ENCODE measurements at places on chromosomes 7 and 10.

DNA sequence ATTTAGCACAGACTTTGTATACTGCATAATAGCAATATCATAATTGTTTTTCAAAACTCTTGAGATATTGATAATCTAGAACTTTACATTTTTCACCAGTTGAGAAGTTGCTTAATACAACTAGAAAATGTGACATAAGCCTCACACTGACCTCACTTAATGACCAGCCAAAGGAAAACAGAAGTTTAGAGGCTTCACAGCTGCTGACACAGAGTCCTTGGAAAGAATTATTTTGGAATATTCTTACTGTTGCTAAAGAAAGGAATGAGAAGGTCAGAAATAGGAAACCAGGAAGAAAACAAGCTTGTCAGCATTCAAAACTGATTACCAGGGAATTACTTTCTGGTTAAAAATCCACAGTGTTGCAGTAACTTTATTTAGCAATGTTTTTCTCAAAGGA, 35.5 kb upstream of the WASL start:
- no peak for DNase-seq

GRCh38 chr7:137235434-137235833, 108.1 kb downstream of the PTN start:
- no peak for DNase-seq

DNA sequence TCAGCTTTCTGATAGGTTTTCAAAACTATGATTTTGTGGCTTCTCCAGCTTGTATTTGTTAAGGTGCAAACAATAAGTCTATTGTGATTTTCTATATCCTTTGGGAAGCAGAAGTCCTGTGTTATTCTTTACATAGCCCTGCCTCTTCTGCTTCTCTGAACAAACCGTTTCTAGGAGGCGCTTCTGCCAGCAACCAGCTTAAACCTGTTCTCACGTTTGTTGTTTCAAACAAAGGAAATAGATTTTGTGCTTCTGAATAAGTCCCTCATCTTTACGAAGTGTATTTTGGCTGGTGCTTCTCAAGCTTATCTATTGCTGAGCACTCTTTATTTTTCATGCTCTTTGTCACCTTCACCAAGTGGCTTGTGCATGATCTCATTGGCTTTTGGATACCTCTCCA, 61.0 kb downstream of the VTI1A start:
- DNase-seq, result no peak

GRCh38 chr10:36336315-36336714, 694.2 kb upstream of the FZD8 start:
- no peak for DNase-seq

GRCh38 chr10:4121502-4122380, 336.7 kb upstream of the KLF6 start:
- no peak for DNase-seq

- DNase-seq, result no peak
Measured at GRCh38 chr10:43972976-43973647, 324.4 kb upstream of the ZNF32 start.

- DNase-seq, result no peak
Measured at GRCh38 chr10:12445701-12446334, 96.5 kb downstream of the CAMK1D start.

GRCh38 chr10:125011171-125011925, 69.4 kb downstream of the ZRANB1 start:
- DNase-seq, result no peak

GRCh38 chr10:14860791-14861190, 17.9 kb upstream of the SUV39H2 start:
- no peak for DNase-seq

- DNase-seq, result no peak
Measured at GRCh38 chr7:102451371-102452054, 13.2 kb downstream of the ALKBH4 start.

GRCh38 chr7:111485701-111486380, 76.5 kb downstream of the IMMP2L start:
- no peak for DNase-seq

GRCh38 chr10:104330168-104331110, 7.8 kb downstream of the ITPRIP start:
- DNase-seq, result no peak

DNA sequence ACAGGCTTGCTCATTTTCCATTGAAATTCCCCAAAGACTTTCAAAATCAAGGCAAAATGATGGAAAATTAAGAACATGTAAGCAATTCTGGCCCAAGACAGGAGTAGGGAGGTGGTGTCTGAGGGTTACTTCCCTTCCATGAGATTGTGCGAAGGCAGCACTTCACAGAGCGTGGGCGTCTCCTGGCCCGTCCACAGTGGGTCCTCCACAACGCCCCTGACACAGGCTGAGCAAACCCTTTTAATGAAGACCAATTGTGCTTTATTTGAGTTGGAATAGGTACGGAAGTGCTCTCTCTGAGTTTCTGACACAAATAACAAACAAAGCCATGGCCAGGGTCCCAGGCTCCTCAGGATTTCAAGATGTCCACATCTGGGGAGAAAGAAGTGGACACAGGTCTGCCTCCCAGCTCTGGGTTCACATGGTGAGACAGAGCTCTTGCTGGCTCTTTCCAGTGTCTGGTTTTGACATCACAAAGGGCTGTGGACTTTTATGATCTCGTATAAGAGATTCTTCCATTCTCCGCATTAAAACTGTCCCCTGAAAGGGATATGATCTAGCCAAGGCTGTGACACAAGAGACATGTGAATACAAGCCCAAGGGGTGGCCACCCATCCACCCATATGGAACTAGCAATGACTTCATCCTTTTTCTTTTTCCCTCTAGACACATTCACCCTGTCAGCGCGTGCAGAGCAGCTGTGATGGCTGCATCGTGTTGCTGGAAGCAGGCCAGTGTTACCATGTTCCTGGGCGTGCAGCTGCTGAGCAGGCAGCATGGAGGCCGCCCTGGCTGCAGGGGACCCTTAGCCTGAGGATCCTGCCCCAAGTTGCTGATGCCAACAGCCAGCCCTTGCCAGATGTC, 145.6 kb downstream of the ADAM12 start:
- no peak for DNase-seq

GRCh38 chr7:90401989-90402388, 1.3 kb upstream of the CLDN12 start:
- no peak for DNase-seq

GRCh38 chr7:13077466-13077865, 390.0 kb downstream of the ARL4A start:
- DNase-seq, result no peak

GRCh38 chr7:143363016-143363937, 764 bp upstream of the FAM131B start:
- no peak for DNase-seq

DNA sequence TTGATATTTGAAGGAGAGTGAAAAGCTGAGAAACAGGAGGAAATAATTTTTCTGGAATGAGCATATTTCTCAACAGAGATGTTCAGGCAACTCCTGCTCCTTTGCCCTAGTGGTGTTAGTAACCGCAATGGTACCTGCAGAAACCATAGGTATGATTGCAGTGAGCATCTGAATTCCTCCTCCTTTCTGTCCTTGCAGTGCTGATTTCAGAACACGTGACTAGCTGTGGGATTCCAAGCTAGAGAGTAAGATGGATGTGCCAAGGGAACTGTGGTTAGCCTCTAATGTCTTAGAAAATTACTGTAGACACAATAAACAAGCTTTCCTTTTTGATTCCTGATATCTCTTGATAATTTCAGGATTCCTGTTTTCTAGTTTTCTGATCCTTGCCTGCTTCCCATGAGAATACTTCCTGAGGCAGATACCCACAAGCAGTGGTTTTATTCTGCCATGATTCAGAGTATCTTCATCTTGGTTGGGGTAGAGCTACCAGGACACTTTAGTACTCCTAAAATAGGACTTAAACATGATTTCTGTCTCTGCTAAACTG, 27.5 kb downstream of the LRGUK start:
- DNase-seq, result no peak

DNA sequence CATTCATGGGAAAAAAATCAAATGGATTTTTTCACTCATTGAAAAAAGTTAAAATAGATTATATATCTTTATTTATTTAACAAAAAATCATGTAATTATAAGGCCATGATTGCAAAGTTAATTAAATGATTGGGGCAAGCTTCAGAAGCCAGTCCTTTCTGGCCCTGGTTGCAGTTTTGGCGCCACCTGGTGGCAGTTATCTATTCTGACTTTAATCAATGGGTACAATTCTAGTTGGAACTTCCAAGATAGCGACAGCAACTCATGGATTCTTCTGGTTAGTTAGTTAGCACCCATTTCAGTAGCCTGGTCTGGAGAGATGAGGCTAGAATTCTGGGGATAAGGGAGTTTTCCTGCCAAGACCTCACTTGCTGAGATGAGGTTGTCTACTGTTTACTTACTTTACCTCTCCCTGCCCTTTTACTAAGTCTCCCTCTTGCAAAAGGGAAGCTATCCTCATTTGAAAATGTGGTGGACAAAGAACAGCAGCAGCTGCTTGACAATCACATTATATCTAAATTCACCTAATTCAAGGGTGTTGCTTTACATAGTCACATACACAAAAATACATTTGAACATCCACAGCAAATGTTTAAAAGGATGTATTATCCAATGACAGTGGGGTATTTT, 42.3 kb downstream of the NOC3L start:
- peak; percentile 60 for DNase-seq

DNA sequence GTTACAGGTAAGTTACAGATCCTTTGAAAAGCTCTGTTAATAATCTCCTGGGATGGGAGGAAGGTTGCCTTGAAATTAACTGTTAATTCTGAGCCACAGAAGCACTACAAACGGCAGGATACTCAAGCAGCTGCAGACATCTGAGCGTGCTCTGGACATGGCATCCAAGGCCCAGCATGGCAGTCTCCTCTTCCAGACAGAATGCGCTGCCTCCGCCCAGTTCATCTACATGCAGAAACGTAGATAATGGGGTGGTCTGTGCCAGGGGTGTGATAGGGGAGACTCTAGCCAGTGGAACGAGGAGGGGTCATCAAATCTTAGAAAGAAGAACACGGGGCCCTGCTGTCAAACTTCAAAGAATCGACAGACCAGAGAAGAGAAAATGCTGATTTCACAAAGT, 13.8 kb downstream of the VIPR2 start:
- no peak for DNase-seq

DNA sequence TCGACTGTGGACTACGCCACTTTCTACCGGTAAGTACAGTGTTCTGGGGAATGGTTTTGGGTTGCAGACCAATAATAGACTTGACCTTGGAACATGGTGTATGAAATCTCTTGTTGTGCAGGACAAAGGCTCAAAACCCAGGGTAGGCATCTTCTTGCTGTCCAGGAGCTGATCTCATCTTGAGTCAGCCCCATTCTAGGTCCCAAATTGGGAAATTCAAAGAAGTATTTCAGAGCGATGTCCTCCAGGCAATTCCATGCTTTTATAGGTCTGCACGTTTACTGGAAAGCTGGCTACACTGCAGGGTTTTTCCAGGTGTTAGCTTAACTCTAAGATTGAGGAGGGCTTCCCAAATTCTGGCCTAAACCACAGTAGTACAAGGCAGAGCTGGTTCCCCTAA, 180.7 kb downstream of the BMPER start:
- no peak for DNase-seq

DNA sequence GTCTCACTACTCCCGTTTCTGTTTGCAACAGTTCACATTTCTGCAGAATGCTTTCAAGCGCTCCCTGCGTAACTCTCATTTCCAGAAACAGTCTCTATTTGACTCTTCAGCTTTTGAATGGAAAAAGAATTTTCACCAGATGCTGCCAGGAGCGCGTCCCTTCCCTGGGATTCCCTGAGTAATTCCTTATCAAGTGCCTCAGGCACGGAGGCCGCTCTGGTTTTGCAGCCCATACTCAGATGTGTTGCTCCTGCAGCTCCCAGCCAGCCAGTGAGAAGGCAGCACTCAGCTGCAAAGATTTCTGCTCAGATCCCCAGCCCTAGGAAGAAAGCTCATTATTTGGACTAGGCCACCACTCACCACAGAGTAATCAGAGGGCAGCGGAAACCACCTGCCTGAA, 161.1 kb upstream of the CHST15 start:
- no peak for DNase-seq

GRCh38 chr7:151432658-151433521, 7.1 kb downstream of the CRYGN start:
- DNase-seq, result peak; percentile 88

DNA sequence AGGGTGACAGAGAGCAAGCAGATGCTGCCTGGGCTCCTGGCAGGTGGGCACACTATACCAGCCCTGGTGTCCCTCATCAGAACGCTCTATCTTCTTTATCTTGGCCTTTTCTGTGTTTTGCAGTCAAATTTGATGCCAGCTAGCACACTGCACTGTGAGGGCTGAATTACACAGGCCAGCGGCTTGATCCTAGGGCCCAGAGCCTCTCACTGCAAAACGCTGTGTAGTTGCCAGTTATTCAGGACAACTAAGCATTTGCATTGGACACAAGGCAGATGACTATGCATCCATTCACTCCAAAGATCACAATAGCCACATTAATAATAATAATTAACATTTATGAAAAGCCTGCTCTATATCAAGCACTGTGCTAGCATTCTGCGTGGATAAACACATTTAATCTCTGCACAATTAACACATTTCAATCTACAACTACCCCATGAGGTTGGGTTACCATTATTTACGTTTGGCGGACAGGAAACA, 100.3 kb downstream of the PAXIP1 start:
- DNase-seq, result no peak
